Activated naive CD4-positive, alpha-beta T cell treated with anti-CD3 and anti-CD28 coated beads for 36 hours (primary cell): ENCODE measurements at places on chromosomes 16 and 17.

- DNase-seq: no peak
- no peaks in the 10 kb centered on the region for H3K36me3 ChIP-seq
- no peak overlapping the region for H3K4me3 ChIP-seq
- H3K27me3 ChIP-seq: no peaks in the 10 kb centered on the region
- H3K27ac ChIP-seq: no peak overlapping the region
Measured at GRCh38 chr16:2839650-2840450, 9.7 kb downstream of the ZG16B start.

DNA sequence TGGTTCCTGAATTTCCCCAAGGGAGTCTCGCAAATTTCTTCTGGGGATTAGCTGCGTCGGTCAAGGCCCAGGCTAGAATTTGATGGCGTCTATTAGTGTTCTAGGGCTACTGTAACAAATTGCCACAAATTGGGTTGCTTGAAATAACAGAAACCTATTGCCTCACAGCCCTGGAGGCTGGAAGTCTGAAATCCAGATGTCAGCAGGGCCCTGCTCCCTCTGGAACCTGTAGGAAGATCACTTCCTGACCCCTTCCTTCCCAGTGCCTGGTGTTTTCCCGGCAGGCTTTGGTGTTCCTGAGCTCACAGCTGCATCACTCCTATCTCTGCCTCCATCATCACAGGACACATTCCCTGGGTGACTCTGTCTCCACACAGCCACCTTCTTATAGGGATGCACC, 24.4 kb downstream of the DHRS7C start:
- DNase-seq: no peak
- H3K27ac ChIP-seq: no peak overlapping the region
- H3K36me3 ChIP-seq: no peaks in the 10 kb centered on the region
- no peak overlapping the region for H3K4me3 ChIP-seq

DNA sequence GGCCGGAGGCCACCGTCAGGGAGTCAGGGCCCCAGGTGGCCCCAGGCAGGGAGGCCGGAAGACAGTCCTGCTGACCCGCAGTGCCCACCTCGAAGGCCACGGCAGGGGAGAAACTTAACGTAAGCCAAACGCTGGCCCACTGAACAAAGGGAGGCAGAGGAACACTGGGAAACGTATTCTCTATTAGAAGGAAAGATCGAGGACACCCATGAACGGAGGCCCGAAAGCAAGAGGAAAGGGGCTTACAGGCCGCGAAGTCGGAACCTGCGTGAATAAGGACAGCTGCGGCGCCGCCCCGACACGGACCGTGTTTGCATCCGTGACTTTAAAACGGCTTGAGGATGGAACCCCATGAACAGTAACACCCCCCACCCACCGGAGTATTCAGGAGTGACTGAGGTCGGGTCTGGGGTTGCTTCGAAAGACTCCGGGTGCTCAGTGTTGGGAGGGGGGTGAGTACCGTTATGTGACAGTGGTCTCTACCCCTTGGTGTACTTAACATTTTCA, 102.4 kb upstream of the METRNL start:
- peaks cover 4% of the 10 kb centered on the region for H3K36me3 ChIP-seq
- H3K27ac ChIP-seq: no peak overlapping the region
- DNase-seq: no peak
- no peaks in the 10 kb centered on the region for H3K27me3 ChIP-seq
- H3K4me3 ChIP-seq: no peak overlapping the region
- peaks cover 17% of the 10 kb centered on the region for H3K4me1 ChIP-seq

DNA sequence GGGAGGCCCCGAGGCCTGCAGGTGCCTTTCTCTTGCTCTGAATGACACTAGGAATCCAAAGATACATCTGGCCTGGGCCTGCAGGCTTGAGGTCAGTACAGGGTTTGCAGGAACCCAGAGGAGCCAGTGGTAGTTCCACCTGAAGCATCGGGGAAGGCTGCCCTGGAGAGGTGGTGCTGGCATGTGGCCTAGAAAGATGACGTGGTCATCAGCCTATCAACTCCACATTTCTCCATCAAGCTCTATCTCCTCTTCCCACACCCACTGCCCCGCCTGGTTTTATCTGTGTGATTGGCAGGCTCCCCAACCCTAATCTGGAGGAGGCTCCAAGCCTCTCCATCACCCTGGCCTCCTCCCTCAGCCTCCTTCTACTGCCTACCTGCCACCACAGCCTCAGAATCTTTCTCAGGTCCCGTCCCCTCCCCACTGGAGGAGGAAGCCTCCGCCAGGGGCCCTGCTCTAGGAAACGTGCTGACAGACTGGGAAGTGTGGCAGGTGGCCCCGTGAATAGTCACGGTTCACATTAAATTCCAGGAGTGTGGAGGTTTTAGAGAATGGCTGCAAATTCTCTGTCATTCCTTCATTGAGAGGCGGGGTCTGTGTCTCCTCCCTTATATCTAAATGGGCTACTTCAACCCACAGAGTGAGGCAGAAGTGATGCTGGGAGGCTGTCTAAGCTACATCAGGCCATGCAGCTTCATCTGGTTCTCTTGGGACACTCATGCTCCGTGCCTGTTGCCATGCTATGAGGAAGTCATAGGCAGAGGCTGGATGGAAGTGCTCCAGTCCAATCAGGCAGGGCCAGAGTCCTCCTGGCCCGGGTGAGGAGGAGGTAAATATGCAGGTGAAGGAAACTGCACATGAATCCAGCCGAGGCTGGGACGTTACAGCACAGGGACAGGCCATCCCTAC, 11.4 kb upstream of the MAP2K3 start:
- peaks cover 22% of the 10 kb centered on the region for H3K4me1 ChIP-seq
- no peaks in the 10 kb centered on the region for H3K27me3 ChIP-seq
- H3K36me3 ChIP-seq: no peaks in the 10 kb centered on the region

DNA sequence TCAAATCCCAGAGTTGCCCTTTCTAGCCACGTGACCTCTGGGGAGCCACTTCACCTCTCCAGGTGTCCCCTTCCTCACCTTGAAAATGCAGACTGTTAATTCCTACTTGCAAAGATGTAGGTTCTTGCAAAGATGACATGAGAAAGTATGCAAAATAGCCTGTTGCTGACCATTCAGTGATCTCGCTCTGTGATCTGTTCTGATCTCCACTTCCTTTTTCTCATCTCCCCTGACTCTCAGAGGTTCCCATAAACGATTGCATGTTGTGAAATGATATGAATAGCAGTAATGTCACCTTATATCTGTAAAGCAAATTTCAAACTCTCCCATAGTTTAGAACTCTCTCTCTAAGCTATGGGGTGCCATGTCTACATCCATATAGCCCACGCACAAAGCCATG, 182.3 kb downstream of the TMEM132E start:
- H3K27ac ChIP-seq: no peak overlapping the region
- H3K4me3 ChIP-seq: no peak overlapping the region
- H3K4me1 ChIP-seq: no peaks in the 10 kb centered on the region
- peaks cover 2% of the 10 kb centered on the region for H3K27me3 ChIP-seq
